Myocyte (in vitro differentiated cells): ENCODE measurements at places on chromosomes 6 and 20.

DNA sequence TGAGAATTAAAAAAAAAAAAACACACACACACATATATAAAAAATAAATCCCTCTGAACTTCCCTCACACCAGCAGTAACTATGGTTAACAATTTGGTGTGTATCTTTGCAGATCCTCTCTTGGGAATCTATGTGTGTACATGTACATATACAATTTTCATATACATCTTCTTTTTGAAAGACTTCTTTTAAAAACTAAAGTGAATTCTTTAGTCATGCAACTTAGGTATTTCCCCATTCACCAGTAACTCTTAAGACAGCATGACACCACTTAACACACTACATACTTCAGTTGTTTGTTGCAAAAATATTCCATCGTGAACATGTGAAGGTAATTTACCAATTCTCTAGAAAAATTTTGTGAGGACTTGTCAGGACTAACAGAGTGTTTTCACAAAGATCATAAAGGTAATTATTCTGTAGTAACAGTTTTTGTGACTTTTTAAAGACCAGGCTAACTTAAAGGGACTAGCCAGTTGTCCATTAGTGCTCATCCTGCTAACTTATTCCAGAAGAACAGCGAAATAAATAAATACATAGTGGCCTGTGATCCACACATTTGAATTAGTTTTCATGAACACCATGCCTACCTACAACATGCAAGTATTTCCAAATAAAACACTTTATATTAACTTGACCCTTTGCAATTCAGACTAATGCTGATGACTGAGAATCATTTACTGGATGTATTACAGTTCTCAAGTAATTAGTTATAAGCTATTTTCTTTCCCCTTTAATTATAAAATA lies 12.1 kb downstream of the RBM39 start:
- DNase-seq: no peak

DNA sequence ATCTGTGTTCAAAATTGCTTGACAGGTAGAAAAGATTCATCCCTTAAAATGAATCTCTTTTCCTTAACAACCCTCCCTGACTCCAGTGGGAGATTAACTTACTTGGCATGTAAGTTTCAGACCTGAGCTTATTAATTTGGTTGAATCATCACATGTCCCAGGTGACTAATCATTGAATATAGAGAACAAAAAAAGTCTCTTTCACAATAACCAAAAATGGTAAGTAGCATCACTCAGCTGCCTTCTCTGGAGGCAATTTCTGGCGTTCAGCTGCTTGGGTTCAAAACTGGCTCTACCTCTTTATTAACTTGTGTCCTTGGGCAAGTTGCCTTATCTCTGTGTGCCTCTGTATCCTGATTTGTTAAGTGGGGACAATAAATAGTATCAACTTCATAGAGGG lies 2.9 kb downstream of the C6orf141 start:
- no peak for DNase-seq

GRCh38 chr20:6040958-6041807 lies 12.7 kb downstream of the LRRN4 start:
- DNase-seq: no peak

DNA sequence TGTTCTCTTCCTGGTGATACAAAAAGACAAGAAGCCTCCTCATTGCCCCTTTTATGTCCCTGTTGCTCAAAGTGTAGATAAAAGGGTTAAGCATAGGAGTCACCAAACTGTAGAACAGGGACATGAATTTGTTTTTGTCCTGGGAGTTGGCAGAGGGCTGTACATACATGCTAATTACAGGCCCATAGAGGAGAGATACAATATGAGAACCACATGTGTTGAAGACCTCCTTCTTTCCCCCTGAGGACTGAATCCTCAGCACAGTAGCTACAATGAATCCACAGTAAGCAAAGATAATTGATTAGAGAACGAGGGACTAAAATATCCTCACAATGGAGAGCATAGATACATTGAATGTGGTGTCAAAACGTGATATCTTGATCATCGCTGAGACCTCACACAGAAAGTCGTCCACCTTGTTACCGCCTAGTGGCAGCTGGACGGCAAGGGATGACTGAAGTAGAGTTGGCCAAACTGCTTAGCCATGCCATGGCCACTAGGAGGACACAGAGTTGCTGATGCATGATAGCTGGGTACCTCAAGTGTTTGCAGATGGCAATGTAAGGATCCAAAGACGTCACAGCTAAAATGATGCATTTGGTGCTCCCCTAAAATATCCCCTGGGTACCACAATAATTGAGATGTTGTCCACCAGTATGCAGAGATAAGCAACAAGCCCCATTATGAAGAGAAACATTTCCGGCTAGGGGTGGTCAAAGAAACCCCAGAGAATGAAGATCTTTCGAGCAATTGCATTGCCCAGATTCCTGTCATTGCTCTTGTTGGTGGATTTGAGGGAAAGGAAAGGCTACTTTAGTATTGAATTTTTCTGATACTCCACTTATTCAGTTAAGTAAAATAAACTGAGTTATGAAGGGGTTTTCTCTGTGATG lies 15.0 kb downstream of the OR2B3 start:
- DNase-seq: peak; percentile 9

DNA sequence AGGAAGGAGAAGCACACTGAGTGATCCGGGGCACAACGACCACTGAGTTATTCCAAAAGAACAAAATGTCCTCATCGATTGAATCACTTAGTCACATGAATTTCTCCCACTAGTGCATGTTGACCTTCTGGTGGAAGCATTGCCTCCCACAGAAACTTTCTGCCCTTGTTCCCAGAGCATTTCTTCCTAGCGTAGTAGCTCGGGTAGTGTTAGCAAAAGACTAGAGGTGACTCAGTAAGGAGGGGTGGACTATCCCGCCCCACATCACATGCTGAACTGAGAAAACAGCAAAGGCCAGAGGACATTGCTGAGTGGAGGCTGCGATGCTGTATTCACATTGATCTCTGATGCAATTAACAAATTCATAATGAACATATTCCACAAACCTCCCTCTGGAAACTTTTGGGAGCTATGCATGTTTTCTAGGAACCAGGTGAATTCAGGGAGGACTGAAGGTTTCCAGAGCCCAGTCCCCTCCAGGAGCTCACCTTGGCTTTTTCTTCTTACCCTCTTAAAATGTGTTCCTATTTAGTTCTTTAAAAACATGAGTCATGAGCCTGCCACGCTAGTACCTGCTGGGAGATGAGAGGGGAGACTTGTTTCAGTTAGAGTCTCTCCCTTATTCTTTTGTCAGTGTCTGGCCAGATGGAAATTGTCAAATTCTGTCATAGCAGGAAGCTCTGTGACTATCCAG lies 507.9 kb downstream of the CDH26 start:
- DNase-seq: no peak

- DNase-seq: no peak
Measured at GRCh38 chr6:43962458-43962857, 164.8 kb downstream of the MRPL14 start.

DNA sequence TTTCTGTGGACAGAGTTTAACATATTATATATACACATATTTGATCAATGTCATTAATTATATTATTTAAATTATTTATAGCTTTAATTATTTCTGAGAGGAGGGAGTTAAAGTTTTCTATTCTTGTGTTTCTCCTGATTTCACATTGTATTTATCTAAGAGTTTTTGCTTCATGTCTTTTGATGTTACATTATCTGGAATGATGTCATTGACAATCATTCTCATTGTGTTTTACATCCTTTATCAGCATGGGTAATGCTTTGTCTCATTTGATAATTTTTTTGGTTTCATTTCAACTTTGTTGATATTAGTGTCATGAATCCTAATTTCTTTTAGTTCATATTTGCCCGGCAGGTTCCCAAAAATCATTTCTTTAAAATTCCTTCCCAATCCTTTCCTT lies 56.7 kb upstream of the TOX2 start:
- DNase-seq: no peak

- peak; percentile 81 for DNase-seq
Measured at GRCh38 chr6:116060572-116061283, at the start of gene FRK. FRK (minus strand) TSS chr6:116060891; CDS start chr6:116060311, 580 bp downstream.

DNA sequence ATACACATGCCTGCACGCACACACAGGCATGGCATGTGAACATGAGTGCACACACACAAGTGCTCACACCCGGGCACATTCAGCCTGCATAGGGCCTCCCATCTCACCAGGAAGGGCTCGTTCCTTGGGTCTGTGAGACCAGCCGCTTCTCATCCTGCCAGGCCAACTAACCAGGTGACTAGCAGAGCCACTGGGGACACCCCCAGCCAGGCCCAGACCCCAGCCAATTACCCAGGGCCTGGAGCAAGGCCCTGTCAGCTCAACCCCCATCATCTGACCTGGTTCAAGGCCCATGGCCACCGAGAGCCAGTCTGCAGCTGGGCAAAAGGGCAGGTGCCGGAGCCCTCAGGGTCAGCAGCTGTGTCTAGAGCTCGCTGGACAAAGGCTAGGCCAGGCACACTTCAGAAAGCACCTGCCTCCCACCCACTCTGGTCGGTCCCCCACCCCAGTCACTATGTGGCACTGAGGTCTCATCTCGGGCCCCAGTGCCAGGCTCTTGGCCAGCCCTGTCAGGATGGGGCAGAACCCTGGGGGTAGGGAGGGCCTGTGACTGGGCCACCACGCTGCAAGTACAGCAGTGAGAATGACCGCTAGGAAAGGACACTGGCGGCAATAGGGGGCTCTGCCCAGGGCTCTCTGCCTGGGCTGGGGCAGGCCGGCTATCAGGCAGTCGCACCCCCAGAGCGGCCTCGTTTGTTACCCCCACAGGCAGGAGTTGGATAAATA lies 26.8 kb upstream of the MRGBP start:
- DNase-seq: no peak

GRCh38 chr6:85537055-85537494 lies 56.6 kb downstream of the SNX14 start:
- peak; percentile 25 for DNase-seq

DNA sequence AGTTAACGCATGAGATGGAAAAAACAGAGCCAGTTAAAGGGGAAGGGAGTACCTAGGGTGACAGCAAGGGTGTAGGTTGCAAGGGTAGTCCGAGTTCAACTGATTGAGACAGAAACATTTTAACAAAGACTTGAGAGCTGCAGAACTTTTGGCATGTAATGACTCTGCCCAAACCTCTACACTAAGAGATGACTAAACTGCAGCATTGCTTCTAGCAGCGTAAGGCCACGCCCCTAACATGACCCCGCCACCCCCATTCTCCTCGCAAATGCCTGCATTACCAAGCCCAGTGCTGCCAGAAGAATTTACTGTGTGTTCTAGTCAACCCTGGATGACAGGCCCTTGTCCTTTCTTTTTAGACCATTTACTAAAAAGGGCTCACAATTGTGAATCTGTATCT lies 6.3 kb upstream of the HINT3 start:
- no peak for DNase-seq

DNA sequence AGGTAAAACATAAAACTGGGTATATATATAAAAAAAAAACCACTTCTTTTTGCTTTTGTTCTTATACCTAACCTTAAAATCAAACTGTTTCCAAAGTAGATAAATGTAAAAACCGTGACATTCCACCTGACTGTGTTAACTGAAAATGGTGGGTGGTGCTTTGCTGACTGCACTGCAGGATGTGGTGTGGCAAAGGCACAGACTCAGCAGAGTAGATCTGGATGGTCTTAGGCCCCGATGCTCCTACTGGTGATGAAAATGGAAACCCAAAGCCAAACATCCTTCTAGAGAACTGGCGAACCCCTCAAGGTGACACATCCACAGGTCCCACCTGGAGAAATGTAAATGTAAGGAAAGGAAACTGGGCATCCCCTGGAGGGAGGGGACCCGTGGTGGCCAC lies 8.9 kb downstream of the TGIF2 start:
- DNase-seq: no peak

- peak; percentile 83 for DNase-seq
Measured at GRCh38 chr6:41049521-41049920, 3.5 kb upstream of the APOBEC2 start.

- DNase-seq: no peak
Measured at GRCh38 chr6:141261016-141261671, 871.6 kb upstream of the GJE1 start.

- DNase-seq: peak; percentile 75
Measured at GRCh38 chr6:54074578-54075195, 36.6 kb upstream of the MLIP start.

- DNase-seq: no peak
Measured at GRCh38 chr6:156683821-156684220, 93.4 kb upstream of the ARID1B start.

GRCh38 chr6:142935553-142936517 lies 9.1 kb downstream of the HIVEP2 start:
- DNase-seq: no peak

DNA sequence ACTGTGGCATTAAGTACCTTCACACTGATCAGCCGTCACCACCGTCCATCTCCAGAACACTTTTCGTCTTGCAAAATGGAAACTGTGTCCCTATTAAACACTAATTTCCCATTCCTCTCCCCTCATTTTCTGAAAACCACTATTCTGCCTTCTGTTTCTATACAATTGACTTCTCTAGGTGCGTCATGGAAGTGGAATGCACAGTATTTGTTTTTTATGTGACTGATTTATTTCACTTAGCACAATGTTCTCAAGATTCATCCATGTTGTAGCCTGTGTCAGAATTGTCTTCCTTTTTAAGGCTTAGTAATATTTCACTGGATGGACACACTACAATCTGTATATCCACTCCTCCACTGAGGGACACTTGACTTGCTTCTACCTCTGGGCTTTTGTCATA lies 53.8 kb upstream of the PDE10A start:
- no peak for DNase-seq

DNA sequence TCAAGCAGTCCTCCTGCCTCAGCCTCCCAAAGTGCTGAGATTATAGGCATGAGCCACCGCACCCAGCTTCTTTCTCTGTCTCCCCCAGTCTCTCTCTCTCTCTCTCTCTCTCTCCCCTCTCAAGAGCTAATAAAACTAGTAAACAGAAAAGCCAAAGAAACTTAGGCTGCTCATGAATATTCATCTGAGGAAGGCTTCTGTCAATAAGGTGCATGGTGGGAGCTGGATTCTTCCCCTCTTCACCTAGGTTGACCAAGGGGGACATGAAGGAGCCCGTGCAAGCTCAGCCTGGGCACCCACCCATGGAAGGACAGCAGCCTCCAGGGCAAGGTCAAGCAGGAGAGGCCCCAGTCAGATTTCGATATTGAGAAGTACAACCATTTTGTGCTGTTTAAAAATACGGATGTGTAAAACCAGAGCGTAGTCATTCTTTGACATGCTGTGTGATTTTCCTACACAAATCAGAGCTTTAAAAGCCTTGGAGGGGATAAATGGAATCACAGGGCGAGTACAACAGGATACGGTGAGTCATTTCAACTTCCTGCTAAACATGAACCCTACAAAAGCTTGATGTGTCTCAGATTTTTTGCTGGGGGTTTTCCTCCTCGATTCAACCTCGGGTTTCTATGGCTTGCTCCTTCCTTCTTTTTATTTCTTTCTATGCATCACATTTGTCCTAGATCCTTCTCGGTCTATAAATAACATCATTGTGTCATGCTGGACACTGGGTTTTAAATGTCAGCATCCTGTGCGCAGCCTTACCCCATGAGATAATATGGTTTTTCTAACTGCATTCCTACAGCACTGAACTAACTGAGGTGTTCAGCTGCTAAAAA lies 368.9 kb upstream of the JARID2 start:
- peak; percentile 82 for DNase-seq

DNA sequence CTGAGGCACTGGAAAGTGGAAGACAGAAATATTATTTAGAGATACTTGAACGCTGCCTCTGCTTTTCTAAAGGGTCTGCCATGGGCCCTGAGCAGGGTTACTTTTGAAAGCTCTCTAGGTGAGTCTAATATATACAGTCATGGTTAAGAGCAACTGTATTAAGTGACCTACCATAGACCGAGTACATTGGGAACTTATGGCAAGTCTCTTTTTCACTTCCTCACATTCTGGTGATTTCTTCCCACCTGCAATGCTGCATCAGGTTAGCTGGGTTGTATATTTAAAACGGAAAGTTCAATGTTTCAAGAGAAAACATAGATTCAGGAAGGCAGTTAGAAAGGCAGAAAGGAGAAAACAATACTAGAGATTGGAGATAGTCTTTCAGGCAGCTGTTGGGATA lies 154.7 kb downstream of the PHF3 start:
- no peak for DNase-seq
